ENCODE measurements at places on chromosomes 11 and 22.

DNA sequence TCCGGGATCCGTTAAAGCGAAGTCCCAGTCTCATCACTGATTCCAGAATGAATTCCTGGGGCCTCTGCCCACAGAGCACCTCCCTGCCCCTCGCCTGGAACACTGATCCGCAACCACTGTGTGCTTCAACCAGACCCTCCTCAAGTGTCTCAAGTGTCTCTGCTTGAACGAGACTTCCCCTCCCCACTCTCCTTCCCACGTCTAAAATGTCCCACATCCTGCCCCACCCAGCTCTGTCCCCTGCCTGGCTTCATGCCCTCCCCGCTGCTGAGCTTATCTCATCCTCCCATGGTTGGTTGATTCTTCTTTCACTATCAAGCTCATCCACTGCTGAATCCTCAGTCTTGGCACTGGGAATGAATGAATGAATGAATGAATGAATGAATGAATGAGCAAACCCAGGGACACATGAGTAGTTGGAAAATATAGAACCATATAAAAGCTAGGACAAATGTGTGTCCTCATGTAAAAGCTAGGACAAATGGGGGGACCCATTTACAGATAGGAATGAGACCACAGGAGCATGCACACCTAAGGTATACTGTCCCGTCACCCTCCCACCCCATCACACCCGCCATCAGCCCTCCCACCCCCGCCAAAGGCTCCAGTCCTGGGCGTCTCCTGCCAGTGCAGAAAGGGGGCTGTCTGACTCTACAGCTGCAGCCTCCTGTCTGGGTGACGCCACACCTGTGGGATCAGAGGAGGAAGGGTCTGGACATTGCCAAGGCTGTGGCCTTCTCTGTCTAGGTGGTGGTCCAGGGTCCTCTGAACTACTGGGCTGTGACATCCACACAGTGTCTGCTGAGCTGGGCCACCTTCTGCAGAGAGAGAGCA lies 71.4 kb upstream of the LINC01488 start:
- DNase-seq = no peak

- no peak for DNase-seq
These were observed 1.9 kb downstream of the SYVN1 start for GRCh38 chr11:65132238-65132987.

- no peak for DNase-seq
These were observed 4.5 kb upstream of the STARD10 start for GRCh38 chr11:72798361-72798760.

DNA sequence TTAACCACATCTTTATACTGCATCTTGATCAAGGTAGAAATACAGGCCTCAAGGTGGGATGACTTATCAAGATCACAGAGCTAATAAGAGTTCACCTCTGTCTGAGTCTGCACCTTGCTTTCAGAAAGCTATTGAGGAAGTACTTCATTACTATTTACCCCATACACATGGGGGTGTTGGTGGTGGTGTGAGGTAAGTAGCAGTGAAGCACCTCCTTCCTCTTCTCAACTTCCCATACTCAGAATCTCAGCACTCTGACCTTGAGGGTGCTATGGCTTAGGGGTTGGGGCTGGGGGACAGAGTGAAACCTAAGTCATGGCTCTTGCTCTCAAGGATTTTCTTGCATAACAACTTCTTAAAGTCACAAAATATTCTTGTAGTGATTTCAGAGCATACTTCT lies 56.9 kb downstream of the ME3 start:
- no peak for DNase-seq

- no peak for DNase-seq
These were observed 106.6 kb upstream of the SLC22A12 start for GRCh38 chr11:64484191-64485022.

DNA sequence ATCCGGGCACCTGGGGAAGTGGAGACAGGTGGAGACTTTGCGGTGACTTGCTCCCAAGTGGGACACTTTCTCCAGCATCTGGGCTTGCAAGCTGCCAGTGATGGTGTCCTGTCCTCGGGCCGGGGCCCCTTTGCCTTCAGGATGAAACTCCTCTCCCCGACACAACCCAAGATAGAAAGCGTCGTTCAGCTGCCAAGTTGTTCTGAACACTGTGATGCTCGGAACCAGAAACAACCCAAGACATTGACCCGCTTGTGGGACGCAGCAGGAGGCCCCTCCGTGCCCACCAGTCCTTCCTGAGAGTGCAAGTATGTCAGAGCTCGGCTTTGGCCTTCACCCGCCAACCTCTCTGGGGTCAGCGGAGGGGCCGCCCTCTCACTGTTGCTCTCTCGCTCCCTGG lies 31.3 kb downstream of the LINC01488 start:
- DNase-seq = no peak

DNA sequence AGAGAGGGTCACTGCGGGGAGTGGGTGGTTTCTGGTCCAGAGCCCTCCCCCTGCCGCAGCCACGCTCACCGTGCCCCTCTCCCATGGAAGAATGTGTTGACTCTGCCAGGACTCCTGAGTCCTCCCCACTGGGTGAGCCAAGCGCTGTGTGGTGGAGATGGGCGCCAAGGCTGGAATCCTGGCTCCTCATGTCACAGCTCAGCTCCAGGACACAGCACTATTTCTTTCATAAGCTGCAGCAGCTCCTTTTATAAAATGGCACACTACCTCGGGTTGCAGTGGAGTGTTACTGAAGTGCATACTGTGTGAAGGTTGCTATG lies 83.9 kb downstream of the FEZ1 start:
- peak; percentile 31 for DNase-seq
